Activated CD4-positive, alpha-beta T cell treated with anti-CD3 and anti-CD28 coated beads for 36 hours (primary cell): ENCODE measurements at places on chromosomes 7 and 10.
A peak's percentile ranks its signal among the peaks of the same experiment; 100 is the strongest.

- no peak for DNase-seq
Observed at GRCh38 chr10:98538472-98538871, 91.7 kb upstream of the HPS1 start.

DNA sequence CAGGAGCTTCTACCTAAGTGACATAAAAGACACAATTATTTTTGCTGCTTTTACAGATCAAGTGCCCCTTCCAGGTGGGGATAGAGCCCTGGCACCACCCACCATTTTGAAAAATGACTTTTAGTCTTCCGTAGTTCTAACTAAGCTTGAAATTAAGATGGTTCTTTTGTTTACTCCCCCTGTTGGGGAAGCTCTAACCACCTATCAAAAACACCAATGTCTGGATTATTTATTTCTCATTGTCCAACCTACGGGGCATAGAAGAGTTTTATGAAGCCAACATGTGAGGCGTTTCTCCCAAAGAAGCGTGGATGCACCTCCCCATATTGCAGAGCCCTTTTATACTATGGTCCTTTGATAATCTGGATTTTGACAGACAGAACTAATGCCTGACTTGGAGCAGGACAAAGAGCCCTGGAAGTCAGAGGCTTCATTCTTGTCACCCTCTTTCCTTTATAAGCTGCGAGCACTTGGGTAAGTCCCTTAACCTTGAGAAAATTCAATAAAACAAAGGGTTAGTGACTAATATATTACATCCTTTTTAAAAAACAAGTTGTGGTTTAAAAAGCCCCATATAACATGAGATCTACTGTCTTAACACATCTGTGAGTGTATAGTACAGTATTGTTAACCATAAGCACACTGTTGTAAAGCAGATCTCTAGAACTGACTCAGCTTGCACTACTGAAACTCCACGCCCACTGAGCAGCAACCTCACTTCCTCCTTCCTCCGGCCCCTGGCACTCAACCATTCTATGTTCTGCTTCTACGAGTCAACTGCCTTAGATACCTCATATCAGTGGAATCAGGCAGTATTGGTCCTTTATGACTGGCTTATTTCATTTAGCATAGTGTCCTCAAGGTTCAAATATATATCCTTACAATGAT is 67.5 kb downstream of the ATXN7L1 start:
- peak; percentile 94 for DNase-seq

DNA sequence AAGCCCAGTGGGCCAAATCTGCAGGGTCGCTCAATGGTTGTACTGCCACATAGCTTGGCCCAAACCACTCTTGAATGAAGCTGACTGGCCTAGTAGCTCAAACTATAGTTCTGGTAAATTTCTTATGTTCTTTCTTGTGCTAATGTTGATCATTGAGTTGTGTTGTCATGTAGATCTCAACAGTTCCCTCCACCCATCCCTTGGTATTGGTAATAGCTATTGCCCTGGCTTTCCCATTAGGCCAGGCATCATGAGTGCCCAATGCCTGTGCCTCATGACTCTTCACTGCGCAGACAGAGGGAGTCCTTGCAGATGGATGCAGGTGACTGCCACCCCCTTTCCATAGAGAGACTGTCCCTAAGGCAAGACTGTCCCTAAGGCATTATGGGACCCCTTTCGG is 988.4 kb downstream of the KCNMA1 start:
- no peak for DNase-seq

DNA sequence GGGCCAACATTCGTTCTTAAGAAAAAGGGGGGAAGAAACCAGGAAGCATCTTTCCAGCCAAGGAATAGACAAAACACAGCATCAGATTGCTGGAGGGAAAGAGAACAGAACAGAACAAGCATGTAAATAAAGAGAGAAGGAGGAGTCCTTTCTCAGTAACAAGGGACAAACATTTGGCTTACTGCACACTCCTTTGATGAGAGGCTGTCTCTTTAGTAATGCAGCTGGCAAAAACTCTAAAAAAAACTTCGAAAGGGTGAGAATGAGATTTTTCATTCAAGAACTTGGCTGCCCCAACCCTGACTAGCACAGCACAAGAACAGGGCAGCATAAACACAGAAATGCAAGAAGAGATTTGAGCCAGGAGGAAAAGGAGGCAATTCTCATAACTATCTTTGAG is 38.9 kb upstream of the IL6 start:
- no peak for DNase-seq

DNA sequence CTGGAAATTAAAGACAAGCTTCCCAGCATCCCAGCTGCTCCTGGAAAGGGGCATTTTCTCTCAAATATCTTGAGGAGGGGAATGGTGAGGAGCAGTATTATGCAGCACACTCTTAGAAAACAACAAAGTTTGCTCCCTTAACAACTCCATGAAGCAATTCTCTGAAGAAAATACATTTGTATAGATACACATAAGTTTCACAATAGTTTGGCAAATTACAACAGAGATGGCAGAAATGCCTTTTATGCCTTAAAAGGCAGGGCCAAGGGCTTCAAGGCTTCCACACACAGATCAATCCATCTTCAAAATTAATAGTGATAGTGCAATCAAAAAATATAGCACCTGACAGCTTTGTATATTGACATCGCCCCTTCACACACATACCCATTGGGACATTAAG is 12.2 kb downstream of the DGKI start:
- DNase-seq = no peak

DNA sequence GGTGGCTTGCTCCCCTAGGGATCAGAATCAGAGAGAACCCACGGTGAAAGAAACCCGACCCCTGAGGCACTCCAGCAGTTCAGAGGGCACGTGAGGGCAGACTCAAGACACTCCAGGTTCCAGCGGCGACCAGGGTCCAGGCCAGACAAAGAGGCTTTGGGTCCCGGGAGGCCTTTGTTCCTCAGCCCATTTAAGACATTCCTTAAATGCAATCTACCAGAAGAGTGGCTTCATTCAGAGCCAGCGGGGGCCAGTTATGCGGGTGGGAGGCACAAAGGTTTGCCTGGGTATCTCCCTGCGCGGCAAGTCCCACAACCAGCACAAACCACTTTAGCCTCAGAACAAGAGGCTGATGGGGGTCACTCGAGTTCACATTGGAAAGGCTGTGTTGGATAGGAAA is 53.6 kb downstream of the AFAP1L2 start:
- DNase-seq = no peak

DNA sequence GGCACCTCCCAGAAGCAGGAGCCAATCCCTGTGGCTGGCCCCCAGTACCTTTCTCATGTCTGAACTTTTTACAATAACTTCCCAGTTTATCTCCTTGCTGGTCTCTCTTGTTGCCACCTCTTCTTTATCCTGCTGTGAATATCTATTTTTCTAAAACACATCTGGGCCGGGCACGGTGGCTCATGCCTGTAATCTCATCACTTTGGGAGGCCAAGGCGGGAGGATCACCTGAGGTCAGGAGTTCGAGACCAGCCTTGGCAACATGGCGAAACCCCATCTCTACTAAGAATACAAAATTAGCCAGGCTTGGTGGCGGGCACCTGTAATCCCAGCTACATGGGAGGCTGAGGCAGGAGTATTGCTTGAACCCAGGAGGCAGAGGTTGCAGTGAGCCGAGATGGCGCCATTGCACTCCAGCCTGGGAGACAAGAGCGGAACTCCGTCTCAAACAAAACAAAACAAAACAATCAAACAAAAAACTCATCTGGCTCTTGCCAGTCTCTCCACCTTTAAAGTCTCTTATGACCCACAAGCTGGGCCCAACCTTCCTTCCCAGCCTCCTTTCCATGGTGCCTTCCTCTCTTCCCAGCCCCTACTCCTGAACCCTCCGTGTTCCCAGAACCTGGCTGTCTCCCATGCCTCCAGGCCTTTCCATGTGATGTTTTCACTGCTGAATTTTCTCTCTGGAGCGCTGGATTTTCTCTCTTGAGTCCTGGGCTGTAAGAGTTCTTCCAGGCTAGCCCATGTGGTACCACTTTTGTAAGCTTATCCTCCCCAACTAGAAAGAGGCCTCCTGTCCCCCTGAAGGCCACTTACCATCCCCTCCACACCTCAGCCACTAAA is 51.3 kb downstream of the HIP1 start:
- no peak for DNase-seq

- DNase-seq = no peak
Observed at GRCh38 chr10:44372181-44372580, 12.7 kb downstream of the CXCL12 start.

- no peak for DNase-seq
Observed at GRCh38 chr10:23718946-23719345, 280.1 kb downstream of the OTUD1 start.
